ENCODE measurements at places on chromosomes 11 and 22.

- no peak for DNase-seq
Observed at GRCh38 chr11:94934846-94935245, 38.5 kb downstream of the CWC15 start.

DNA sequence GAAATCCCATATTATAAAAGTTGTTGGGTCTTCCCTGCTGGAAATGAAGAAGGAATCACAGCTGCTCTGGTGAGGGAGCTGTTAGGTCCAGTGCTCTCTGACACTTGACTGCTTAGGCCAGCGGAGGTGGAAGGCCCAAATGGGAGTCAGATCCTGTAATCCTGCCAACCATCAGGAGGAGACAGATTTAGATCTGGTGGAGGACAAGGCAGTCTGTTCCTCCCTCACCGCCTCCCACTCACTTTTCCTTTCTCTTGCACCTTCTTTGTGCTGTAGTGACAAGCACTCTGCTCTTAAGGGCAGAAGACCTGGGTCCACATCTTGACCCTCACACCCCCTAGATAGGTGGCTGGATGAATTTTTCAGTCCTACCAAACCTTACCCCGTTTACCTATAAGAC lies 59.7 kb upstream of the CHST1 start:
- no peak for DNase-seq

DNA sequence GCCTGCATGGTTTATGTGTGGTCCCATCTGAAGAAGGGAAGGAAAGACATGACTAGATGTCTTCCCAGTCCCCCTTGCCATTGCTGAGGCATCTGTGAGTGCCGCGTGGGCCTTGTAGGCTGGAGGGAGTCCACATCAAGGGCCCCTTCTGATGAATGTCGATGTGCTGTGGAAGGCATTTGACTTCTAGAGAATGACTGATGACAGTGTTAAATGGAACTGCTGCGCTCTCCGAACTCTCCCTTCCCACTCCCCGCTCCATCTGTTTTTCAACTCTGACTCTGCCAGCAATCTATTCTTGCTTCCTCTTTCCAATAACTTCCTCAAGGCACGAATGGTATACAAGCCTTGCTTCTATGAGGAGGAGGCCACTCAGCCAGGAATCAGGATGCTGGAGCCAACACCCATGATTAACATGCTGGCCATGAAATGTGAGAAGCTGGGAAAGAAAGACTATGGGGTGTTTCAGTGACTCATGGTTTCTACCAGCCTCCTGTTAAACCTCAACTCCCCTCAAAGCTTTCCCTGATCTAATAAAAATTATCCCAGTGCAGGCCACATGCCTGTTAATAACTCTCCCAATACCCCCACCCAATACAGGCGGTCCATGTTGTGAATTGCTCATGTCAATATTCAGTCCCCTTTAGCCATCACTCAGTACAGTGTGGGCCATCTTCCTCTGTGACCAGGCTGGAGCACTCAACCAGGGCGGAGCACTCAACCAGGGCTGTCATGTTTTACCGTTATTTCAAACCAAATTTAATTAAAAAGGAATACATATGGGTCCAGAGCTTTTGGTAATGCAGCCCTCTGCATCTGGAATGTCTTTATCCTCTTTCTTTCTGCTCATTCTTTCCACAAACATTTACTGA lies 46.4 kb upstream of the TBCEL start:
- DNase-seq, result no peak

- no peak for DNase-seq
Observed at GRCh38 chr22:24023204-24023789, 12.2 kb downstream of the CABIN1 start.

- DNase-seq, result no peak
Observed at GRCh38 chr22:45112136-45112879, 51.4 kb upstream of the NUP50 start.

DNA sequence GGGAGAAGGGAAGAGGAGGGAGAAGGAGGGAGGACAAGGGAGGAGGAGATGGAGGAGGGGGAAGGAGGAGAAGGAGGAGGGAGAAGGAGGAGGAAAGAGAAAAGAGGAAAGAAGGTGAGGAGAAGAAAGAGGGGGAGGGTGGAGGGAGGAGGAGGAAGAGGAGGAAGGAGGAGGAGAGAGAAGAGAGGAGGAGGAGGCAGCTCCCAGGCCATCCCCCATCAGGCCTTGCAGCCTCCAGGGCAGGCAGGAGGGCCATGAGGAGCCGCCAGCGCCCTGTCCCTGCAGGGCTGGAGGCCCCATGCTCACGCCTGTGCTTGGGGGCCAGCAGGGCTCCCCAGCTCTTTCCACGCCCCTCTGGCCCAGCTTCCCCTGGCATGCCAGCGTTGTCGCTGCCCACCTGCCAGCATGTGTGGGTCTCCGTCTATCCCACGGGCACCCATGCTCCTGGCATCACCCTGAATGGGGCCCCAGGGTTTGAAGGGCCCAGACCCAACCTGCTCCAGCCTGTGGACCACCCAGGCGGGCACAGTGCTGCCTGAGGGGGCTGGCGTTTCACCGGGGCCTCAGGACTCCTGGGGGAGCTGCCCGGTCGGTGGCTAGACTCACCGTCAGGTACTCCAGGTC lies 5.2 kb downstream of the TSPAN32 start:
- no peak for DNase-seq

DNA sequence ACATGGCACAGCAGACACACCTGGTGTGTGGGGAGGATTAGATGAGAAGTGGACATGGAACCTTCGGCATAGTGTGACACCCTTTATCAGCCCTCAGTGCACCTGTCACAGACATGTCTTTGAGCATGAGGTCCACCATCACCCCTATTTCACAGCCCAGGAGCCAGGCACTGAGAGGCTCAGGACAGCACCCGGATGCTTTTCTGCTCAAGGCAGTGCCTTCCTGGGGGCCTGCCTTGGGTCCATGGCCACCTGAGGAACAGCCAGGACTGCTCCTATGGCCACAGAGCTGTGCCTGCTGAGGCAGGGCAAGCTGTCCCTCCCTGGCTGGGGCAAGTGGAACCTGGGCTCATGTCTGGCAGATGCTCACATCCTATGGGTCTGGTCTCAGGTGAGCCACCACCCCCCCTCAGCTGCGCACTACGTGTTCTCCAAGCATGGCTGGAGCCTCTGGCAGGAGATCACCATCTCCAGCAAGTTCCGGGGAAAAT lies 75.8 kb downstream of the MORC2 start:
- DNase-seq, result no peak

DNA sequence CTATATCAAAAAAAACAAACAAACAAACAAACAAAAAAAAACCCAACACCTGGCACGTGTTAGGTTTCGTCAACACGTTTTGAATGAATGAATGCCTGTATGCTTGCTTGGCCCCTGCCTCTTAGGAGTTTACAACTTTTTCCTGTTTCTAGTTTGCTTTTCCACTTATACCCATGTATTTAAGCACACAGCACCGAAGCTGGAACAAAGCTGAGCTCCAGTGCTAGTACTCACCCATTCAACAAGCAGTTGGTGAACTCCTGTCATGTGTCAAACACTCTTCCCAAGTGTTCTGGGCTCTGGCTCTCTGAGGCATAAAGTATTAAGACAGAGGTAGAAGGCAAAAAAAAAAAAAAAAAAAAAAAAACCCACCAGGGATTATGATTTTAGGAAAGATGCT lies 599.3 kb downstream of the BUD13 start:
- DNase-seq, result no peak
